Activated T-cell treated with anti-CD3 and anti-CD28 coated beads for 48 hours (primary cell): ENCODE measurements at places on chromosomes 1 and 21.

GRCh38 chr1:81006502-81006901 is 794.2 kb upstream of the ADGRL2 start:
- DNase-seq: no peak

DNA sequence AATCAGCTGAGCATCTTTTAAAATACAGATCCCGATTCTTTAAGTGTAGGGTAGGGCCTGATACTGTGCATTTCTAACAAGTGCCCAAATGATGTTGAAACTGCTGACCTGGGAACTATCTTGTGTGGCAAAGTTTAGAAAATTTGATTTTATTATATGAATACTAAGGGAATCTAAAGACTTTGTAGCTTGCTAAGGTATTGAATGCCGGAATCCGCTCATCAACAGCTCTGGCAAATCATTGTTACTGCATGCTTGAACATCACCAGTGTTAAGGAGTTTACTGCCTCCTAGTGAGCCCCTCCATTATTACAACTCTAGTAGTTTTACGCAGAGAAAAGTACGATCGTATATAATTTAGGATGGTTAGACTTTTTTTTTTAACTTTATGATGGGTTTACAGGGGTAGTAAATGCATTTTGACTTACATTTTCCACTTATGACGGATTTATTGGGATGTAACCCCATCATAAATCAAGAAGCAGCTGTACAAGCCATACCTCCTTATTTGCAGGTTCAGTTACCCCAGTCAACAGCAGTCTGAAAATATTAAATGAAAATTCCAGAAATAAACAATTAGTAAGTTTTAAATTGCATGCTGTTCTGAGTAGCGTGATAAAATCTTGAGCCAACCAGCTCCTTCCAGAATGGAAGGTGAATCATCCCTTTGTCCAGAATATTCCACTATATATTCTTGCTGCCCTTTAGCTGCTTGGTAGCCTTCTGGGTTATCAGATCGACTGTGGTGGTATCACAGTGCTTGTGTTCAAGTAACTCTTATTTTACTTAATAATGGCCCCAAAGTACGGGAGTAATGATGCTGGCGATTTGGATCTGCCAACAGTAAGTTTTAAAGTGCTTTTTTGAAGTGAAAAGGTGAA is 892 bp downstream of the TYW3 start:
- DNase-seq: no peak

- no peak for DNase-seq
Measured at GRCh38 chr1:38310079-38310478, 263.5 kb upstream of the POU3F1 start.

GRCh38 chr1:230067871-230068620 is 1.0 kb downstream of the GALNT2 start:
- DNase-seq: no peak

DNA sequence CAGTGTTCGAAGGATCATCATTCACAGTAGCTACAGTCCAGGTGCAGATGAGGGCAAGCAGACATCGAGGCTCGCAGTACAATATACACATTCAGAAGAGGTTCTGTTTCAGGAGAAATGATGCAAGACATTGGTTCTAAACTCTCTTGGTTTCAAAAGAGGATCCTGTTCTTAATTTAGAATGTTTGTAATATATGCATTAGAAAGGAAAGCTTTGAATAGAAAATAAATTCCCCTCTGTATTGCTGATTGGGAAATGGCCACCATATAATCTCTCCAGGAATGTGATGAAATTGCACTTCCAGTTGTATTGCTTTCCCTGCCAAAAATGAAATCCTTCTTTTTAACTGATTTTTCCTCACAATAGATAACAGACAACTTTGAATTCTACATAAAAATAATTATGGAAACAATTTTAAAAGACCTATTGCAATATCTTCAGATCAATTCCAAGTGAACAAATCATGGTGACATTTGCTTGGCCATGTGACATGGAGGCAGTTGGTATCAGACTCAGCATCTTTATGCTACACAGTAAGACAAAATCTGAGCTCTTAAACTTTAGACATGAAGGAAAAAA is 27.6 kb upstream of the SIPA1L2 start:
- no peak for DNase-seq

GRCh38 chr1:118169016-118169415 is 16.0 kb downstream of the SPAG17 start:
- no peak for DNase-seq

GRCh38 chr1:200794506-200795065 is 55.9 kb downstream of the CAMSAP2 start:
- no peak for DNase-seq

DNA sequence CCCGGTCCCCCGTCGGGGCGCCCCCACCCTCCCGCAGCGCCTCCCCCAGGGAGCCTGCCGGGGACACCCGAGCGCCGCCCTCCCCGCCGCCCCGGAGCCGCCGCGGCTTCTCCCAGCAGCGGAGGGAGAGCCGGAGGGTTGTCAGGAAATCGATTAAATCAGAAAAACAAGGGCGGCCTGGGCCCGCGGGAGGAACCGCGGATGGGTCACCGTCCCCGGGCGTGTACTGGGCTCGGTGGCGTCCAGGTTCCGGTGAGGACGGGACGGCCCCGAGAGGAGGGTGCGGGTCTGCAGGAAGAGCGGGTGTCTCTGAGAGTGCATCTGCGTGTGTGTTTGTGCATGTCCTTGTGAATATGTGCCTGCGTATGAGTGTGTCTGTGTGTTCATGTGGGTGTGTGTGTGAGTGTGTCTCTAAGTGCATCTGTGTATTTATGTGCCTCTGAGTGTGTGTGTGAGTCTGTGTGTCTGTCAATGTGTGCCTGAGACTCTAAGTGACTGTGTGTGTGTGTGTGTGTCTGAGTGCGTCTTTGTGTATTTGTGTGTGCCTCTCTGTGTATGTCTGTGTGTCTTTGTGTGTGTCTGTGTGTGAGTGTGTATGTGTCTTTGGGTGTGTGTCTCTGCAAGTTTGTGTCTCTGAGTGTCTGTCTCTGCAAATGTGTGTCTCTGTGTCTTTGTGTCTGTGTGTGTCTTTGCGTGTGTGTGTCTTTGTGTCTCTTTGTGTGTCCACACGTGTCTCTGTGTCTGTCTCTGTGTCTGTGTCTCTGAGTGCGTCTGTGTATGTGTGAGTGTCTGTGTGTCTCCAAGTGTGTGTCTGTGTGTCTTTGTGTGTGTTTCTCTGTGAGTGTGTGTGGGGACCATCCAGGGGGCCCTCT is 1.1 kb downstream of the SPSB1 start:
- DNase-seq: no peak
